ENCODE measurements at places on chromosomes 5 and 9.

DNA sequence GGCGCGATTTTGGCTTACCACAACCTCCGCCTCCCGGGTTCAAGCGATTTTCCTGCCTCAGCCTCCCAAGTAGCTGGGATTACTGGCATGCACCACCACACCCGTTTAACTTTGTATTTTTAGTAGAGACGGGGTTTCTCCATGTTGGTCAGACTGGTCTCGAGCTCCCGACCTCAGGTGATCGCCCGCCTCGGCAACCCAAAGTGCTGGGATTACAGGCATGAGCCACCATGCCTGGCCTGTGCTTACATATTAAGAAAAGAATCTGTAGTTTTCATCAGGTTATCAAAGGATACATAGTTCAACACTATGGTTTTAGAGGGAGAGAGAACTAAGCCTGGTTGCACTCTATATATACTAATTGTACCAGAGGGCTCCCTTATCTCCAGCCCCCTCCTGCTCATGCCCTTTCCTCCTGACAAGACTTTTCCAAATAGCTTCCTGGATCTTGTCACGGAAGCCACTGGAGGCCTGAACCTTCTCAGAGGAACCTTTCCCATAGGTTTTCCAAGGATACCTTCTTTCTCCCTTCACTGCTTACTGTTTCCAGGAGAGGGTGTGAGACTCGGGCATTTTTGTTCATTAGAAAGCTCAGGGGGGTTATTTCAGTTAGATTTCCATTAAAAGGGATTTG is 53.1 kb downstream of the SLC44A1 start:
- no peak for DNase-seq

GRCh38 chr5:12691330-12691729 is 787.1 kb upstream of the CTNND2 start:
- DNase-seq: no peak

- no peak for DNase-seq
Measured at GRCh38 chr5:171418982-171419687, at the start of gene FGF18. FGF18 (plus strand) TSS chr5:171419647; CDS start chr5:171420200, 553 bp downstream.

GRCh38 chr9:95082401-95083084 is 235.0 kb downstream of the FANCC start:
- DNase-seq: no peak

- DNase-seq: no peak
Measured at GRCh38 chr9:120663380-120663779, 50.9 kb downstream of the MEGF9 start.

- DNase-seq: no peak
Measured at GRCh38 chr5:88889189-88890069, 6.4 kb upstream of the MEF2C start.

GRCh38 chr5:172730981-172731679 is 39.9 kb downstream of the DUSP1 start:
- DNase-seq: no peak

- DNase-seq: no peak
Measured at GRCh38 chr5:84706678-84707641, 322.3 kb upstream of the EDIL3 start.

- no peak for DNase-seq
Measured at GRCh38 chr5:57659886-57660285, 177.3 kb upstream of the ACTBL2 start.

- DNase-seq: no peak
Measured at GRCh38 chr5:149863176-149863575, 81.4 kb downstream of the PDE6A start.

- DNase-seq: no peak
Measured at GRCh38 chr5:93352186-93352585, 228.8 kb downstream of the NR2F1-AS1 start.

DNA sequence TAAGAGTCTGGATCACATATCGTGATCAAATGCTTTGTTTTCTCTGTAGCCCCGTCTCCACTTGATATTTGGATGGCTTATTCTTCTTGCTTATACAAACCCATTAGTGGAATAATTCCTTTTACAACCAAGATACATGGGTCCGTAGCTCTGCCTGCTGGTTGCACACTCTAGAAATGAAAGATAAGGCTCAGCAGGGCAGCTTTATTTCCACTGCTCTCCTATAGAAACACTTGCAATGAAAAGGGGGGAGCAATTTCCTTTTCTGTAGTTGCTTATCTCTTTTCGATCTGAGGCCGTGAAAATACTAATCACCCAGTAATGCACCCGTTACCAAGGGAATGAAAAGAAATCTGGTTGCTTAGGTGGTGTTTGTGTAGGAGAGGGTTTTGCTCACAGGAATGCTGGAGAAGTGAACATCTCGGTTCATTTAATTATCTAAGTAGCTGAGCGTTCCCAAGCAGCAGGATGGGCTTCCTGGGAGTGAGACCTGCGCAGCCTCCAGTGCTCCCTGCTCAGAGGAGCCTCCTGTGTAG is 131.7 kb downstream of the ADAMTS16 start:
- no peak for DNase-seq

DNA sequence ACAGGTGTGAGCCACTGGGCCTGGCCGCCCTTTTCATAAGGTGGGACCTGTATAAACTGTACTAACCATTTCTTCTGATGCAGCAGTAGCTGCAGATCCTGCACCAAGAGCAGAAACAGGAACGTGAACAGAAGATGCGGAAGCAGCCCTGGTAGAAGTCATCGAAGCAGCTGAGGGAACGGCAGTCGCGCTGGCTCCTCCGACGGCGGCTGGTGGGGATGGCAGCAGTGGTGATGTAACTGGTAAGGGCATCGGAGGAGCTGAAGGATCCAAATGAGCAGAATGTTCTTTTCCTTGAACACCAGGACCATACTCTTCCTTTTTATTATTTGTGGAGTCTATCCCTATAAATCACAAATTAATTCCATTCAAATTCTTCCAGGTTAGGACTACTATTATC is 32.1 kb downstream of the POC5 start:
- DNase-seq: no peak

DNA sequence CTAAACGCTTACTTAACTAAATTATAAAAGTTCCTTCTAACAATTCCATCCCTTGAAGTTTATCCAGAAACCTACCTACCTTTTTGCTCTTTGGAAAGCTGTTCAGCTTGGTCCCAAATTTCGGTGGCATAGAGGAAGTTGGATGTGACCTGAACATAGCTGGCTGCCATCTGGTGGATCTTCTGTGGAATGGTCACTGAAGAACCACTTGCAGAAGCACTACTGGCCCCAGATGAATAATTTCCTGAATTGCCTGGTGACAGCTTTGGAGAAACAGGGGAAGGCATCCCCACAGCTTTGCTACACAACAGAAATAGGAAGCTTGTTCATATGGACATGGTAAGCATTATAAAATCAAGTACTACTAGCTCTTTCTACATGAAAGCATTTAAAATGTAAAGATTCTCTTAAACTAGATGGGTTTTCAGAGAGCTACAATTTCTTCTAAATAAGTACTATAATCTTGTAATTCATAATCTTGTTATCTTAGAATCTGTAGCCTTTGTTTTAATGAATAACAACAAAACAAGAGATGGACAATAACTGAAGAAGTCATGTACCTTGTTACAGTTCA is 9.9 kb downstream of the LEAP2 start:
- peak; percentile 25 for DNase-seq

DNA sequence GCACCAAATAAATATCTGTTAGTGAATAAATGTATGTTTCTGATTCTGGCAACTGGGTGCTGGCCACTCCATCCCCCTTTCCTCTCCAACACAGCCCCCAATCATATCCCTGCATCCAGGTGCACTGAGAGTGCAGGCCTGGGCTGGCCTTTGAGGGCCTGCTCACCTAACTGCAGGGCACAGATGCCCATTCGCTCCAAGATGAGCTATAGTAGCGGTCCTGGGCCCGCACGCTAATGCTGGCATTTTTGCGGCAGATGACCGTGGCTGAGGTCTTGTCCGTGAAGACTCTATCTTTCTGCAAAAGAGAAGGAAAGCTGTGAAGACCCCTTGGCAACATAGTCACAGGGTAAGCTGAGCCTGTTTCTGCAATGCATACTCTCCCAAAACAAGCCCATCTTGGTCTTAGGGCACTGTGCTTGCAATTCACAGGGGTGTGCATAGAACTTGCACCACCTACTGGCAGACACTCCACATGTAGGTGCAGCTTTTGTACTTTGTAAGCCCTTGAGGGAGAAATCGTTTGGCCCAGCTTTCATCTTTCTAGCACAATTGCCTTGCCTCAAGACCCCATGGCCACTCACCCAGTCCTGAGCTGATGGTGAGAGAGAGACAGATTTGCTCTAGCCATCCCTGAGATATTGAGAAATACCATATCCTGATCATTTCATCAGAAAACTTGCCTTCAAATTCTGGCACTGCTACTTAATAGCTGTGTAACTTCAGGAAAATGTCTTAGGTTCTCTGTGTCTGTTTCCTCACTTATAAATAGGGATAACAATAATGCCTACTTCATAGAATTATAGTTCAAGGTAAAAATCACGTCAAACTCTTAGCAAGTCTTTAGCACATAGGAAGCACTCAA is 13.5 kb downstream of the IL12B start:
- no peak for DNase-seq

DNA sequence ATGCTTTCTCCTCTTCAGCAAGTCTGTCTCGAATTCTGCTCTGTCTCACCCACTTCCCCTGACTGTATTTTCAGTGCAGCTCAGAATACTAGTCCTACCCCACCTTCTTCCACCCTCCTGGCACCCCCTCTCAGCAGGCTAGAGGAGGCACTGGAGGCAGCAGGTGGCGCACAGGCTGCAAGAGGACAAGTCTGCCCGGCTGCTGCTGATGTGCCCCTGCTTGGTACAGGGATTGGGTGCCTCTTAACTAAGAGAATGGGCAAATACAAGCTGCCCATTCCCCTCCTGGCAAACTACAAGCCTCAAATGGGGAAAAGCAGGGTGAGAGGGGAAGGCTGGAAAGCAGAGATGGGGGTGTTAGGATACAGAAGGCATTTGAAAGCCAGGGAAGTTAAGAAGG is 5.1 kb downstream of the TLN1 start:
- DNase-seq: no peak

DNA sequence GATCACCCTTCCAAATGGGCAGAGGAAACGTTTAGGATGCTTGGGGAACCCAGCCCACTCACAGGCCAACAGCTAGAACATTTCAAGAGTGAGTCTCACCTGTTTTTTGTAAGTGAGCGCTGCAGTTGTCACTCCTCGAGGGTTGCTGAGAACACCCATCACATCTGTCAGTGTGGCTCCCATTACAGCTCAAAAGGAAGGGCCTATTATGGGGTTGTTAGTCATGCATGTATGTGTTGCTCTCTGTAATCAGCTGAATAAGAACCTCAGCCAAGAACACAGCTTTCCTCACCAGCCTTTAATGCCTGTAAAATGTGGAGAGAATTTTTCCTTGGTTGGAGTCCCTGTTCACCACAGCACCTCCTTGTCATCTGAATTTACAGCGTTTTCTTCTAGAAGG is 196.3 kb upstream of the KLF4 start:
- no peak for DNase-seq

GRCh38 chr5:52709167-52709925 is 78.4 kb upstream of the ITGA1 start:
- DNase-seq: no peak

DNA sequence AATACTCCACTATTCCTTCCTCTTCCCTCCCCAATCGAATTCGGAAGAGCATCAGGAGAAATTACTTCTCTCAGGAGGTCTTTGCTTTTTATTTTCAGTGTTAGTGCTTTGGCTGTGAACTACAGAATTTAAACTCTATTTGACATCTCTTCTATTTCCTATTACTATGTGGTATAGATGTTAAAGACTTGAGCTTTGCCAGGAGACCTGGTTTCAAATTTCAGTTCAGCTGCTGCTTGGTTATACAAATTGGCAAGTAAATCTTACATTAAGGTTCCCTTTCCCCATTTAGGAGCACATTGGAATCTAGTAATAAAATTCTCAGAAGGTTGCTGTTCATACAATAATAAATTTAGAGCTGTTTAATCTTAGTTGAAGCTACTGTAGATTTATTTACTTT is 13.1 kb downstream of the UHRF2 start:
- no peak for DNase-seq
